ENCODE measurements at places on chromosomes 2 and 18. TPM values are rescaled to one million over a fixed set of nuclear protein-coding genes. Genes with fewer than 3 reads are reported as not detected.

The TANC1 gene
- 30.8 TPM for total RNA-seq

GRCh38 chr2:105683011-105683492 lies 61.7 kb upstream of the NCK2 start:
- DNase-seq, result no peak

GRCh38 chr2:226802573-226802972 lies 3.0 kb upstream of the IRS1 start:
- peak; percentile 69 for DNase-seq

DNA sequence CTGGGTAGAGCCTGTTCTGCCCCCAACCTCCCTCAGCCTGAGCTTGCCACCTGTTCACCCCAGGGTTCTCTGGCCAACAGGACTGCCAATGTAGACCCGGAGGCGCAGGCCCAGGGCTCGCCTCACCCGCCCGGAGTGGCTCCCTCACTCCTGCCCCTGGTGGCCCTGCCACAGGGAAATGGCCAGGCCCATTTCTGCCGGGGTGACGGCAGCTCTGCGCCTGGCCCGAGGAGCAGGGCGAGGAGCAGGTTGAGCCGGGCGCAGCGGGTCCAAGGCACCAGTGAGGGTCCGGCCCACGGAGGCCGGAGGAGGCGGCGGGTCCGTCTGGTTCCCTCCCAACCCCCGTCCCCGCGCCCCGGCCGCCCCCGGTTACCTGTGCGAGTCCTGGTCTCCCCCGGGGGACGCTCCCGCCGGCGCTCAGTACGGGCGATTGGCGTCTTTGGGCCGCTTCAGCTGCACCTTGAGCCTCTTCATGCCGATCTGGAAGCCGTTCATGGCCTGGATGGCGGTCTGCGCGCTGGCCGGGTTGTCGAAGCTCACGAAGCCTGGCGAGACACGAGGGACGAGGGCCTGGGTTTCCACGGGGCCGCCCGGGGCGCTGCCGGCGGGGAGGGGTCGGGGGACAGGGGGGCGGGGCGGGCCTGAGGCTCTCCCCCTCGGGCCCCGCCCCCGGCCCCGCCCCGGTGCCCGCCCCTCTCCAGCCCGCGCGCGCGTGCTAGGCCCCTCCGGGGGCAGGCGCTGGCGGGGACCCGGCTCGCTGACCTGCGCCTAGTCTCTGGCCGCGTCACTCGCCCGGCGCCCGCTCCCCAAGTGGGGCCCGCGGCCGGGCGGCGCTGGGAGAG lies 312.0 kb downstream of the CELF4 start:
- DNase-seq, result no peak

DNA sequence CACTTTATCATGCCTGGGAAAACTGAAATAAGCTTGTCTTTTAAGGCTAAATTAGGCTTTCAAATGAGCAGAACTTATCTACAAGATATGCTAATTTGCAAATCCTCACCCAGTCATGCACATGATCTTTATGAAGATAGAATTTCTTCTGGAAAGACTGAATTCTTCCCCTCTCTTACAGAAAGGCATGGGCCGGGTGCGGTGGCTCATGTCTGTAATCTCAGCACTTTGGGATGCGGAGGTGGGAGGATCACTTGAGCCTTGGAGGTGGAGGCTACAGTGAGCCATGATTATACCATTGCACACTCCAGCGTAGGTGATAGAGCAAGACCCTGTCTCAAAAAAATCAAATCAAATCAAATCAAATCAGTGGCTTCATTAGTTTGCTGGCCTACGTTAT lies 11.7 kb upstream of the FOXI3 start:
- no peak for DNase-seq

- DNase-seq, result no peak
Observed at GRCh38 chr18:3510024-3510423, 60.1 kb downstream of the TGIF1 start.

- DNase-seq, result no peak
Observed at GRCh38 chr18:75109319-75109691, 99.6 kb downstream of the PTGR3 start.

DNA sequence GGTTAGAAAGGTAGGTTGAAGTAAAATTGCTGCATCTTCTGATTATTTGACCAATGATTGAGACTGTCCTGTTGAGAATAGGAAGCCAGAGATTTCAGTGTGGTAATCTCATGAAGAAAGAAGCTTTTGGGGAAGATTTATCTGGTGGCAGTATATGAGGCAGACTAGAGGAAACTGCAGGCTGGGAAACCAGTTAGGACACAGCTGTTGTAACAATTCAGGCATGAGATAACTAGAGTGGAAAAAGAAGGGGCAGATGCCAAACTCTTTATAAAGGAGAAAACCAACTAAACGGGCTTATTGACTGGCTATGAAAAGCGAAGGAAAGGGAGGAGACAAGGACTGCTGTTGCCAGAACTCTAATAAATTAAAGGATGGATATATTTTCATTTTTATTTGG lies 155.6 kb downstream of the TTC27 start:
- no peak for DNase-seq

DNA sequence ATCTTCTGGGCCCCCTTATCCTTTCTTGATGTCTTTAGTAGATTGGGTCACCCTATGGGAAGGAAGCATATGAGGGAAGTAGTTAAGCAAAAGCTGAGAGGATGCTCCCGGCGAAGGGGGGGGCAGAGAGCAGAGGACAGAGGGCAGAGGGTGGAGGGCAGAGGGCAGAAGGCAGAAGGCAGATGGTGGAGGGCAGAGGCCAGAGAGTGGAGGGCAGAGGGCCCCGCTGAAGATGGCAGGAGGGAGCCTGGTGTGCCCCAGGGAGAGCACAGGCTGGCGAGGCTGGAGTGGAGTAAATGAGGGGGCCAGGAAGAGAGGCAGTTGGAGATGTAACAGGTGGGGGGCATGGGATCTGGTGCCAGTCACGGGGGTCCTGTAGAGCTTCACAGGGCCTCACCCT lies 7.0 kb downstream of the MLPH start:
- DNase-seq, result no peak

DNA sequence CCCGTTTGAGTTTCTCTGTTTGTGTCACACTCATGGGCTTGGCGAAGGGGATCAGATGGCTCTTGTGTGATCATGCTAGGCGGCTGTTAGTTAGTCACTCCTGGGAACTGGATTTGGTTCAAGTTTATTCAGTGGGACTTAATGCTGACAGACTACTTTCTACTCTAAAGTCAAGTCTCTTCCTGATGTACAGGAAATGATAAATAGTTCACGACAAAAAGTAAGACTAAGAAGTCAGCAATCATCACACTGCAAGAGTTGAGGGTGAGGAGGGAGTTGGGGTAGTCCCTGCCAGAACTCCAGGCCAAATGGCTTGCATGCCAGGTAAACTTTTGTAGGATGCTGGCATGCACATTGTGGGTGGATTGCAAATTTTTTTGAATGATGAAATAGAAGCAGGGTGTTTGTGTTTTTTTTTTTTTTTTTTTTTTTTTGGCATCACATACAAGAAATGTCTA lies 25.1 kb upstream of the CCL20 start:
- DNase-seq, result no peak

- peak; percentile 80 for DNase-seq
Observed at GRCh38 chr2:225177098-225177497, 134.8 kb upstream of the DOCK10 start.

- DNase-seq, result peak; percentile 67
Observed at GRCh38 chr2:40101131-40101575, 322.1 kb upstream of the THUMPD2 start.

GRCh38 chr18:76754351-76754750 lies 68.0 kb upstream of the ZNF236 start:
- no peak for DNase-seq

DNA sequence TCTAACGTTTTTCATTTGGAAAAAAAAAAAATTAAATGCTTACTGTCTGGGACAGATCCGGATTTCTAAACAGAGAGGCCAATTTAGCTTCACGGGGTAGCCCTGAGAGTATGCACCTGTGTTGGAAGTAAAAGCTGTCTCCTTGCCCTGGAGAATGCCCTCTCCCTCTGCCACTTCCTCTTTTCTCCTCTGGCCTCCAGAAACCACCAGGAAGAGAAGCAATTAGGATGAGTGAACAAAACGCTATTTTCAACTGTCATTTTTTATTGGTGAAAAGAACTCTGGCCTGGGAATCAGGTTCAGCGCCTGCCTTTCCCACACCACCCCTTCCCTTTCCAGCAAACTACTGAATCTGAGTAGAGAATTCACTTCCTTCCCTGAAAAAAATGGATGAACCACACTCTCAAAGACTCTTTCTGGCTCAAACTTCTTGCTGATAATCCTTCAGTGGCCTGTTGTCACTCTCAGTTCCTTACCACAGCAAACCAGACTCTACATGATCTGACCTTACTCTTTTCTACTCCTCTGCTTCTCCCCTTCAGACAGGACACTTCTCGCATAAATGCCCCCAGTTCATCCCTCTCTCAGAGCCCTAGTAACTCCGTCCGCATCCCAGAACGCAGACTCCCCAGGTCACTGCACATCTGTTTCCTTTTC lies 29.8 kb downstream of the KLF7 start:
- DNase-seq, result no peak

DNA sequence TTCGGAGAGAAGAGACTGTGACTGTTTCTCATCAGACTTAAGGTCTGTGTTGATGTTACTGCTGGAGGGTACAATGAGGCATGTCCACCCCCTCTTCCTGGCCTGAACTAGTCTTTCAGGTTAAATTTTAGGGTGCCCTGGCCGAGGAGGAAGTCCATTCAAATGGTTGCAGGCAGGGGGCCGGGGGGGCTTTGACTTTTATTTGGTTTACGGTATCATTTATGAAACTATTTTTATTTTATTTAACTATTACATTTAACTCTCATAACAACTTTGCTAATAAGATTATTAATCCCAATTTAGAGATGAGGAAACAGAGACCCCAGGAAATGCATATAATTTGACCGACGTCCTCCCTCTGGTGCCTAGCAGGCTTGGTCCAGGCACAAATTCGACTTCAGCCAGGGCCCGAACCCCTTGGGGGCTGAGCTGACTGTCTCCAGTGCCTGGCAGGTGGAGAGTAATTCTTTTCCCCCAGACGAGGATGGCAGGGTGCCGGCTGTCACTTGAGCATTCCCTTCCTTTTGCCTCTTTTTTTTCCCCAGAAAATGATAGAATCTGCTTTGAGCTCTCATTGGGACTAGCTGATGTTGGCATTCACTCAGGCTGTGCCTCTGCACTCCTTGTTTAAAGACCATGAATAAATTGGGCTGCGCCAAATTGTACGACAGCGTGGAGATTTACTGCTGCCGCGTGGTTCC lies 255.3 kb upstream of the SALL3 start:
- DNase-seq, result no peak

The TDRD15 gene
- not detected for total RNA-seq

DNA sequence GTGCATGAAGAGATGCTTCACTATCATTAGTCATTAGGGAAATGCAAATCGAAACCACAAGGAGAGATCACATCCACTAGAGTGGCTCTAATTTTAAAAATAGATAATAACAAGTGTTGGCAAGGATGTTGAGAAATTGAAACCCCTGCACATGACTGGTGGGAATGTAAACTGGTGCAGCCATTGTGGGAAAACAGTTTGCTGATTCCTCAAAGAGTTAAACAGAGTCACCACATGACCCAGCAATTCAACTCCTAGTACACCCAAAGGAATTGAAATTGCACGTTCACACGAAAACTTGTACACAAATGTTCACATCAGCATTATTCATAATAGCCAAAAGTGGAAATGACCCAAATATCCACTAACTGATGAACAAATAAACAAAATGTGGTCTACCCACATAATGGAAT lies 179.5 kb downstream of the BCL2 start:
- DNase-seq, result no peak

The GNAL gene
- 0.77 TPM for total RNA-seq

GRCh38 chr2:170762760-170763159 lies 7.4 kb upstream of the ERICH2 start:
- DNase-seq, result no peak

GRCh38 chr2:12678186-12678585 lies 38.5 kb upstream of the TRIB2 start:
- no peak for DNase-seq

The MSH6 gene
- 33.6 TPM for total RNA-seq

The LRRC30 gene
- not detected for total RNA-seq

DNA sequence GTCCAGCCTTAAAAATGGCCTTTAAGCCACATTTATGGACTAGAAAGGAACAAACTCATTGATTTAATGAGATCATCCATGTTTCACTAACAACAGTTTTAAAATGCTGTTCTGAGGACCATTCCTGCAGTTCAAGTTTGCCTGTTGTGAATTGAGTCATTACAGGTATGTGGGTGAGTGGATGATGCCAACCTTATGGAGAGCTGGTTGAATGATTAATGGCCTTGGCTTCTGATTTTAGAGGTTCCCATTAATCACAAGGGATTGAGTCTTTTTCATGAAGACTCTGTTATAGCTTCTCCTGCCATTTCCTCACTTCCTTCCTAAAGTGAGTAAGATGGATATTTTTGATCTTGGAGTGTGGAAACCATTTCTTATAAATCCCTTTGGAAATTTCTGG lies 459.8 kb upstream of the SLC14A2 start:
- peak; percentile 19 for DNase-seq

- DNase-seq, result peak; percentile 60
Observed at GRCh38 chr2:237293978-237294377, 120.0 kb downstream of the COL6A3 start.

GRCh38 chr2:30349691-30350090 lies 97.4 kb upstream of the LCLAT1 start:
- peak; percentile 46 for DNase-seq

The CD226 gene
- total RNA-seq, result 0.33 TPM

The PTPRN gene
- total RNA-seq, result 3.5 TPM

Measured in fibroblast of lung (primary cell).